GM04504 (cell line): ENCODE measurements at places on chromosomes 2 and 18.

- no peak for DNase-seq
Observed at GRCh38 chr2:211376410-211376809, 820.0 kb downstream of the CPS1 start.

- DNase-seq: peak; percentile 32
Observed at GRCh38 chr2:42755191-42755880, 8.6 kb downstream of the OXER1 start.

DNA sequence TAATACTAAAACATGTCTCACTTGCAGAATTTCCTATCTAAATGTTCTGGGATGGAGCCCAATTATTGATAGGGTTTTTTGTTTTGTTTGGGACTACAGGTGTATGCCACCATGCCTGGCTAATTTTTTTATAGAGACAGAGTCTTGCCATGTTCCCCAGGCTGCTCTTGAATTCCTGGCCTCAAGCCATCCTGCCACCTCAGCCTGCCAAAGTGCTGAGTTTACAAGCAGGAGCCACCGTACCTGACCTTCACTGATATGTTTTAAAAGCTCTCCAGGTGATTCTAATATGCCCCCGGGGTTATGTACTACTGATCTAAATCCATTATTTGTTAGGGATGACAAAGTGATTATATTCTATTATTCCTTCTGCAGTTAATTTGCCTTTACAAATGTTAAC lies 2.2 kb downstream of the ELAC1 start:
- DNase-seq: no peak

GRCh38 chr2:25845843-25846505 lies 32.3 kb downstream of the ASXL2 start:
- DNase-seq: no peak

- no peak for DNase-seq
Observed at GRCh38 chr18:79385708-79386341, 9.9 kb upstream of the NFATC1 start.

GRCh38 chr2:142918624-142919023 lies 41.2 kb downstream of the KYNU start:
- DNase-seq: no peak

- DNase-seq: peak; percentile 17
Observed at GRCh38 chr18:45856531-45856930, 31.1 kb downstream of the SIGLEC15 start.

- no peak for DNase-seq
Observed at GRCh38 chr2:226445216-226445861, 354.3 kb downstream of the IRS1 start.

GRCh38 chr2:11564816-11565567 lies 31.1 kb downstream of the GREB1 start:
- DNase-seq: no peak

DNA sequence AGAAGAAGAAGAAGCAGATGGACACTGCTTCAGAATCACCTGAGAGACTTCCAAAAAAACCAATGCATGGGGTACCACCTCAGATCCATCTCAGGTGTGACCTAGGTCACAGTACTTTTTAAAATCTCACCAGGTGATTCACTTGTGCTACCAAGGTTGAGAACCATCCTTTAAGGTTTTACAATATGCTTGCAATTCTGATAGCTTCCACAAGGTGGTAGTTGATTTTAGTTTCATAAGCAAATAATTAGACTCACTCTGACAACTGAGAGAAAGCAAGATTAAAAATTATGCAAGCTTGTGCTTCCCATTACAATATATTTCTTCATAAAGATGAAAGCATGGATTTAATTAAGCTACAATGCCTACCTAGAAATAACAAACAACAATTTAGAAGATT lies 355.1 kb downstream of the EN1 start:
- DNase-seq: peak; percentile 6

GRCh38 chr2:58215429-58215828 lies 25.7 kb downstream of the FANCL start:
- no peak for DNase-seq

GRCh38 chr2:179355881-179356280 lies 91.2 kb upstream of the SESTD1 start:
- DNase-seq: no peak
